Pancreas (tissue), 10 donors: ENCODE measurements at places on chromosomes 2 and 18. TPM values are rescaled to one million over a fixed set of nuclear protein-coding genes. Genes with fewer than 3 reads are reported as not detected.

GRCh38 chr18:79527656-79528315 lies 132.1 kb downstream of the NFATC1 start:
- DNase-seq: no peak

- no peak for DNase-seq
Observed at GRCh38 chr2:172307800-172308199, 119.6 kb upstream of the ITGA6 start.

DNA sequence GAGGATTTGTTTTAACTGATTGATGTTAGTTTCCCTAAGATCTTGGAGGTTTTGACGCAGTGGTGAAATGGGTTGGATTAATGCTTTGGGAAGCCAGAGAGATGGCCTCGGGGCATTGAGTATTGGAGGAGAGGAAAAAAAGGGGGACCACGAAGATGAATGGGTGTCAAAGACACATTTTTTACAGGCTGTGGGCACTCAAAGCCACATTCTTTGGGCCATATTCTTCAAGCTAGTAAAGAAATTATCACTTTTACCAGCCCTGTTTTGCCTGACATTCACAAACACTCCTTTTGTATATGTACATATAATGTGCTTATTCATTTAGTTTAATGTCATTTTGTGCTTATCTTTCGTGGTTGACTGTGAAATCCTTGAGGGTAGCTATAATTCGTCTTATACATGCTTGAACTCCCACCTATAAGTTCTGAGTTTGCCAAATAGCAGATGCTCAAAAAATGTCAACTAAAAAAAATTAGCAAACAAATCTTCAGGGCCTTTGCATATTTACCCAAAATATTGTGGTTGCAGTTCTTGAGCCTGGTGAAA lies 146.3 kb downstream of the ARL6IP6 start:
- DNase-seq: no peak

The STEAP3 gene
- 15.4 TPM for total RNA-seq

- DNase-seq: no peak
Observed at GRCh38 chr2:181063696-181064095, 83.3 kb downstream of the UBE2E3 start.

GRCh38 chr2:65834771-65835475 lies 402.5 kb upstream of the SPRED2 start:
- no peak for DNase-seq
